A549 treated with dexamethasone at 1 μM for 4 hours (cell line): ENCODE measurements at places on chromosomes 12 and 14. TPM values are rescaled to one million over a fixed set of nuclear protein-coding genes. Genes with fewer than 3 reads are reported as not detected.

Gene IFNG
- total RNA-seq = not detected in 5 replicates

Gene FAM181A
- not detected in 5 replicates for total RNA-seq

Gene UNC79
- total RNA-seq = 0.01 to 0.04 TPM (median 0.02 TPM) in 3 of 5 replicates, not detected in the others

Gene BHLHE41
- total RNA-seq = 0.22 to 1.7 TPM (median 0.47 TPM) in 5 replicates

Gene MORN3
- 0.25 to 0.65 TPM (median 0.33 TPM) in 5 replicates for total RNA-seq

Gene OR9K2
- total RNA-seq = not detected in 5 replicates

Gene PGAM5
- total RNA-seq = 36.8 to 61.2 TPM (median 57.3 TPM) in 5 replicates

Gene RGS6
- total RNA-seq = 0.04 TPM in 1 of 5 replicates, not detected in the others
